ENCODE measurements at places on chromosomes 7 and 10.

- DNase-seq: no peak
These were observed 59.9 kb upstream of the TM9SF3 start for GRCh38 chr10:96646751-96647166.

- no peak for DNase-seq
These were observed 100.2 kb downstream of the ACTR3B start for GRCh38 chr7:152859781-152860191.

- no peak for DNase-seq
These were observed 12.4 kb downstream of the BCAP29 start for GRCh38 chr7:107592361-107593024.

DNA sequence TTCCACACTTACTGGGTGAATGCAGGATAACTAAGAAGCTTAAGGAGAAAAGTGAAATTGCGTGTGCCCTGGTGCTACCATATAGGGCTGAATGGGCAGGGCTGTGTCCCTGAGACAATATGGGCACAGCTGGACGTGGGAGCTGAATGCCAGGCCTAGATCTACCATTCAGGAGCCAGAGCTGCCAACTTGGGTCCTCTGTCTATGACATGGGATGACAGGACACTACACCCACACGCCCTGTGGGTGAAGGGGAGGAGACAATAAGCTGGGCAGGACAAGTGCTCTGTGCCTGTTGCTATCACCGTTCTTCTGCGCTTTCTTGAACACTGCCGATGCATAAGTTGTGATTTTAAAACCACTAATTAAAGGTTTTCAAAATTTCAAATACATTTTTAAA lies 293.9 kb downstream of the TNS3 start:
- no peak for DNase-seq

- no peak for DNase-seq
These were observed 230.6 kb upstream of the KIAA1217 start for GRCh38 chr10:23978317-23978716.

GRCh38 chr10:31148951-31149350 lies 117.3 kb upstream of the ZNF438 start:
- DNase-seq: no peak

- no peak for DNase-seq
These were observed 99.6 kb upstream of the ANLN start for GRCh38 chr7:36289833-36290661.

GRCh38 chr10:71599518-71599917 lies 120.1 kb downstream of the C10orf105 start:
- no peak for DNase-seq

- no peak for DNase-seq
These were observed at the start of gene C10orf95 for GRCh38 chr10:102451105-102451969. Gene C10orf95 (minus strand): TSS chr10:102451543. CDS start chr10:102451093, 450 bp downstream.
